ENCODE measurements at places on chromosomes 1 and 21. TPM values are rescaled to one million over a fixed set of nuclear protein-coding genes. Genes with fewer than 3 reads are reported as not detected.

- no peak for DNase-seq
Measured at GRCh38 chr1:209802117-209802779, 3.7 kb downstream of the IRF6 start.

- no peak for DNase-seq
Measured at GRCh38 chr1:51612447-51612961, 4.4 kb upstream of the OSBPL9 start.

GRCh38 chr1:197770243-197770642 lies 5.0 kb downstream of the DENND1B start:
- DNase-seq: no peak

DNA sequence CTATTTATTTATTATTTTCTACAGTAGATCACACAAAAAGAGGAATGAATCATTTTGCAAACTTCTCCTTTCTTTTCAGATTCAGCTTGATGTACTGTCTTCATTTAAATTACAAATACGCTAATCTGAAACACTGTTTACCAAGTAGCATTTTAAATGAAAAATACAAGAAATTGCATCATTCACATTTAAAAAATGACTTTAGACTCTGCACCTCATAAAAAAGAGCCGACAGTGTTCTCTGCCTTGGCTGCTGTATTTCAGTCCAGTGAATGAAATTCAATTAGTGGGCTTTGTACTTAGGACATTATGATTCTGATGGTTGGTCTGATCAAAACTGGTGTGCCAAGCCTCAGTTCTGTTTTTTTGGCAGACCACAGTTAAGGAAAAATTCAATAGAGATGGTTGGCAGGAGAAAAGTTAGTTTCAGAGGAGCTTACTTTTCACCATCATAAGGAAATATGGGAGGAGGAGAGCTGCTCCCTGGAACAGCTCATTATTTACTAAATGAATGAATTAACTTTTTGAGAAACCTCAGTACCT lies 222.4 kb upstream of the ESRRG start:
- DNase-seq: no peak

DNA sequence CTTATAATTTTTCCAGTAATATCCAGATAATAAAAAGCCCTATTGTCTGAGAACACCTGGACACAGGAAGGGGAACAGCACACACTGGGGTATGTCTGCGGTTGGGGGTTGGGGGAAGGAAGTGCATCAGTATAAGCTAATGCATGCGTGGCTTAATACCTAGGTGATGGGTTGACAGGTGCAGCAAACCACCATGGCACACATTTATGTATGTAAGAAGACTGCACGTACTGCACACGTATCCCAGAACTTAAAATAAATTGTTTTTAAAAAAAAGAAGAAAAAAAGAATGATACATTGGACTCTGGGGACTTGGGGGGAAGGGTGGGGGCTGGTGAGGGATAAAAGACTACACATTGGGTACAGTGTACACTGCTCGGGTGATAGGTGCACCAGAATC lies 144.9 kb upstream of the C1orf174 start:
- DNase-seq: no peak

GRCh38 chr1:12539705-12540579 lies 78.1 kb downstream of the DHRS3 start:
- DNase-seq: peak; percentile 77

- DNase-seq: no peak
Measured at GRCh38 chr1:211591980-211592493, 13.1 kb upstream of the SLC30A1 start.

DNA sequence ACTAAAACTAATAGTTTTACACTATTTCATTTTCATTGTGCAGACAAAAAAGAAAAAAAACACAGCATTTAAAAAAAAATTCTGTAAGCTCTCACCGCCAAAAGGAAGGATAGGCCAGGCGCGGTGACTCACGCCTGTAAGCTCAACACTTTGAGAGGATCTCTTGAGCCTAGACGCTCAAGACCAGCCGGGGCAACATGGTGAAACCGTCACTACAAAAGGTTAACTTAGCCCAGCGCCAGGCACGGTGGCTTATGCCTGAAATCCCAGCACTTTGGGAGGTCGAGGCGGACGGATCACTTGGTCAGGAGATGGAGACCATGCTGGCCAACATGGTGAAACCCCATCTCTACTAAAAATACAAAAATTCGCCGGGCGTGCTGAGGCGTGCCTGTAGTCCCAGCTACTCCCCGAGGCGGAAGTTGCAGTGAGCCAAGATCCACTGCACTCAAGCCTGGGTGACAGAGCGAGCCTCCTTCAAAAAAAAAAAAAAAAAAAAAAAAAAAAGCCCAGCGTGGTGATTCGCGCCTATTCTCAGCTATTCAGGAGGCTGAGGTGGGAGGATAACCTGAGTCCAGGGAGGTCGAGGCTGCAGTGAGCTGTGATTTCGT lies 14.3 kb upstream of the SPEN start:
- DNase-seq: peak; percentile 77

GRCh38 chr1:156284757-156285156 lies 632 bp downstream of the TMEM79 start:
- no peak for DNase-seq

DNA sequence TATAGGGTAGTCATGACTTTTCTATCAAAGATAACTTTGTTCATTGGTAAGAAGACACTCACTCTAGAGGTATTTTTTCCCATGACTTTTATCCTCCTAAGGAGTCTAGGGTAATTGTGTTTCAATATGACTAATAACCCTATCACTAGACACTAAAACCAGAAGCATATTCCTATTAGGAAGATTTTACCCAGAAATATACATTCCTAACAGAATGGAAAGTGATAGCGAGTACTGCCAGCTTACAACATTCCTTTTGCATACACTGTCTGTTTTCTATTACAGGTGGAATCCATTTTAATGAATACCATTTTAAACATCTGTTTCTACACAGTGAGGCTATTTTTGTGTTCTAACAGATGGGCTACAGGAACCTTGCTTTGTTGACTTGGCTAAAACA lies 31.4 kb upstream of the C1orf185 start:
- DNase-seq: no peak

GRCh38 chr1:30384286-30385245 lies 338.8 kb downstream of the MATN1 start:
- peak; percentile 52 for DNase-seq

- peak; percentile 75 for DNase-seq
Measured at GRCh38 chr21:17370263-17370662, 142.6 kb upstream of the CXADR start.

DNA sequence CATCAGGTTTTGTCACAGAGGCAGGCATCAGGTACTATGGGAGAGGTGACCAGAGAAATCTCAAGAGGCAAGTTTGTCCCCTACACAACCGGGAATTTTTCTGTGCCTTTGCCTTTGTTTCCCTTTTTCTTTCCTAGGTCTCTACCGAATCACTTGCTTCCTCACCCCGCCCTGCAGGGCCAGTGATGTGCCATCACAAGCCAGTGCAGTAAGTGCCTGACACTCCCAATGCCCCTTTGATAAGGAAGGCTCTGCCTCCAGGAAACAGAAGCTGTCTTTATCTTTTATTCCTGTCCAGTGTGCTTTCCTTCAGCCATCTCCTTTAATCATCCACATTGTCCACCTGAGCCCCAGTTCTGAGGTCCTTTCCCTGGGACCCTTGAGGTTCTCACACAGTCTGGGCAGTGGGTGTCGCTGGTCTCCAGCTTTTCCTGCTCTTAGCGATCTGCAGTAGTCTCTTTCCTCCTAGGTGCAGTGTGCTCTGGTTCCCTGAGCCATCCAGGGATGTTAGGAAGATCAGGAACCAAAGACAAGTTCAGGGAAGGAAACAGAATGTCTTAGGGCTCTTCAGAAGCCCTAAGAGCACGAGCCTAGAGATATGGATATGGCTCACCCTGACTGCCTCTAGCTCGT lies 36.6 kb downstream of the GJA5 start:
- DNase-seq: peak; percentile 72

- peak; percentile 50 for DNase-seq
Measured at GRCh38 chr21:44402323-44403105, 49.1 kb downstream of the TRPM2 start.

ST6GALNAC5 gene
- total RNA-seq: 23.1 TPM

PCP4 gene
- total RNA-seq: 1.0 TPM

SYCP1 gene
- total RNA-seq: not detected

TLCD4 gene
- 13.6 TPM for total RNA-seq

CELSR2 gene
- 7.4 TPM for total RNA-seq

RXFP4 gene
- total RNA-seq: not detected

BSDC1 gene
- 67.6 TPM for total RNA-seq
